Memory B cell (primary cell): ENCODE measurements at places on chromosomes 3 and 15.

DNA sequence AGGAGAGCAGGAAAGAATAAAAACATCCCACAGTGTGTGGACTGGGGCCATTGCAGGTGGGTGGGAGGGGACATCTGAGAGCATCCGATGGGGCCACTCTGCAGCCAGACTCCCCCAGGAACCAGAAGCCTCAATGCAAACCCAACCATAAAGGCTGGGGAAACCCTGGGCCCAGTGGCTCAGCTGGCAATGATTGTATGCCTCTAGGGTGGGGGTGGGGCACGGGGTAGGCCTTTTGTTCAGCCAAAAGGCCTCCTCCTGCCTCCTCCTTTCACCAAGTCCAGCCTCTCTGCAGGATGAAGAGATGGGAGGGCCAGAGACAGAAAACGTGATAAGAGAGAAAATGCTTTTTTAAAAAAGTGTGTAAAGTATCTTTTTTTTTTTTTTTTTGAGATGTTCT, 45.5 kb upstream of the HERC1 start:
- DNase-seq = no peak

DNA sequence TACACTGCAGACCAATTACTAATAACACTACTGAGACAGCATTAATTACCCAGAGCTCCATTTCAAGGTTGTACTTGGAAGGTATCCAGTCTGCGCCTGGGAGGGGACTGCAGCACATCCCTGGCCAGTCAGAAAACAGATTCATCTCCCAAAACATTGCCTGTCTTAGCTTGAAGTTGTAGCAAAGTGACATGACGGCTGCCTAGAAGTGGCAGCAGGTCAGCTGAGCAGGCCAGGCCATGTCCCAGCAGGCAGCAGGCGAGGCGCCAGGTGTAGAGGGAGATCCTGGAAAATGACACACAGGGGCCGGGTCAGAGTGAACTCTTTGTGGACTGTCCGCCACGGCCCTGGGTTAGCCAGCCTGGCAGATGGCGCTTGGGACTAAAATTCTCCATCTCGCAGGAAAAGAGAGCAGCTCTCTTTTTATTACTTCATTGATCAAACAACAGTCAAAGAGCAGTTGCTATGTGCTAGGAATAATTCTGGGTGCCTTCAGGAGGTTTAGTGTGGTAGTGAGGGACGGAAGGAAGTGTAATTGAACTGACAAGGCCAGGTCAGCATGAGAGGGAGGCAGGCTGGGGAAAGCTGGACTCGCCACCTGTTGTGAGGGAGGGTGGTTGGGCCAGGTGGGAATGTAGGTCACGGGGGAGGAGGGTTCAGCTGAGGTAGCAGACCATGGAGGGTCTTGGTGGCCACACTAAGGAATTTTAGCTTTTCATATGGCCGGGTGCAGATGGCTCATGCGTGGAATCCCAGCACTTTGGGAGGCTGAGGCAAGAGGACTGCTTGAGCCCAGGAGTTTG, 1.3 kb upstream of the MAP6D1 start:
- DNase-seq = no peak

DNA sequence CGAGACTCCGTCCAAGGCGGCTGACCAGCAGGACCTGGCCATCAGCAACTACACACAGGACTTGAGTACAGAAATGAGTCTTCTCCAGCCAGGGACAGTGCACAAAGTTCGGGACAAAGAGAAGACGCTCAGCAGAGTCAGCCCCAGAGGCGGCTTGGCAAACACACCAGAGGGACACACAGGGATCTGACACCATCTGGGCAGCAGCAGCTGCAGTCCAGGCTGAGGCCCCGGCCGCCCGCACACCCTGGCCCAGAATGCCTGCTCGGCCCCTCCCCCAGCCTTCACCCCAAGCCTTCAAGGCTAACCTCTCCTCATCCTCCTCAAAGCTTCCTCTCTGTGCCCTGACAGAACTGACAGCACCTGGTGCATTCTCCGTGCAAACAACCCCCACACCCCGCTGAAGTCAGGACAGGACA, 61.1 kb downstream of the XXYLT1 start:
- DNase-seq = no peak

- no peak for DNase-seq
Measured at GRCh38 chr3:963755-964154, 129.1 kb upstream of the CNTN6 start.

DNA sequence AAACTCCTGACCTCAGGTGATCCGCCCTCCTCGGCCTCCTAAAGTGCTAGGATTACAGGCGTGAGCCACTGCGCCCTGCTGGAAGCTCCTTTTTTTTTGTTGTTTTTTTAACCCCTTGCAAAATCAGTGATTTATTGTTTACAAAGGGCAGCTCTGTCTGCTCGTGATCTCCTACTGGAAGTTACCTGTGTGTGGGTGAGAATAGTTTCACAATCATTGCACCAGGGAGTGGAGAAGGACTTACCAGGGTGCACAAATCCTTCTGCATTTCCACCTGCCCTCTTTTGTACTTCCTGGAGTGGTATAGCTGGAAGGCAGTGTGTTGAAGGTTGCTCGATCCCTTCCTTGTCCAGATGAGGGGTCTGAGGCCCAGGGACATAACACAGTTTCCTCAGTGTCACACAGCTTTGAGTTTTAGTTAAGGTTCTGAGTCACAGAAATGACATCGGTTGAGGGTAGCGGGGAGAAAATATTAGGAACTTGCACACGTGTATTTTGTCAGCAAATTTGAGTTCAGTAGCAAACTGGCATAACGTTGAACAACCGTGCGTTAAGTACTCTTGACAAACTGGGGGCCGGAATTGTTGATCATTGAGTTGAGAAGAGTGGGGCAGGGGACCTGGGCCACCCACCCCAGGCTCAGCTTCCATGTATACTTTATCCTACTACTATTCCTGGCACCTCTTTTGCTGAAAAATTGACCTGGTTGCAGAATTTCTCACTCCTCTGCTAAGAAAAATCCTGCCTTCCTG, 11.3 kb upstream of the TRAK1 start:
- no peak for DNase-seq

DNA sequence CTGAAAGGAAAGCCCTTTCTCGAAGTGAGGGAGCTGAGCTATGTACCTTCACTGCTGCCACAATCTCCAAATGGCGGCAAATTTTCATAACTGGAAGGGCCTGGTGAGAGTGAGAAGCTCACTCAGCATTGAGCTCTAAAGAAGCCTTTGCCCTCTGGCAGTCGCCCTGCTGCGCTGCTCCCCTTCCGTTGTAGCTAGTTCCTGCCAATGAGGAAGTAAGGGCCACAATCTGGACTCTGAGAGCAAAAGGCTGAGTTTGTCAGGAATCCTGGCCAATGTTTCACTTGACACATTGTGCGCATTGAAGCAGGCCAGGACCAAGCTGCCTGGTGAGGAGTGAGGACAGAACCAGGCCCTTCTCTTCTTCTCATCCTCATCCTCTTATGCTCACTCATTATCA, 579.5 kb downstream of the PDCD6IP start:
- DNase-seq = no peak

- DNase-seq = no peak
Measured at GRCh38 chr15:39508536-39508935, 72.3 kb upstream of the THBS1 start.

- DNase-seq = no peak
Measured at GRCh38 chr15:41777421-41777973, 3.2 kb downstream of the MAPKBP1 start.

DNA sequence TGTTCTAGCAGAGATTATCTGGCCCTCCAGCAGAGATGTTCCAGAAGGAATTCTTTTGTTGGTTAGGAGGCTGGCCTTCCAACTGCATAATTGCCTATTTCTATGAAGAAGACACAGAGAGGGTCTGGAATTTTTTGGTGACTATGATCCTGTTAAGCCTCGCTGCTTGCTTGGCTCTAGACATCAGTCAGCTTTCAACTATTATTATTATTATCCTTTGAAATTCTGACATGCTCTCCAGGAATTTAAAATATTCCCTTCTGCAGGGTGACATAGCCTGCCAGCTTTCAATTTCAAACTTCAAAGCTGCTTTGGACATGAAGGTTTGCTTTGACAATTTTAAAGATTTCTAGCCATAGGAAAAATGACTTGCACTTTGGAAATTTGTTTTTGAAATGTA, 26.3 kb upstream of the ZNF148 start:
- DNase-seq = no peak

- DNase-seq = no peak
Measured at GRCh38 chr3:89104499-89104898, 2.9 kb upstream of the EPHA3 start.

- no peak for DNase-seq
Measured at GRCh38 chr15:64443747-64444621, 16.4 kb upstream of the ZNF609 start.

DNA sequence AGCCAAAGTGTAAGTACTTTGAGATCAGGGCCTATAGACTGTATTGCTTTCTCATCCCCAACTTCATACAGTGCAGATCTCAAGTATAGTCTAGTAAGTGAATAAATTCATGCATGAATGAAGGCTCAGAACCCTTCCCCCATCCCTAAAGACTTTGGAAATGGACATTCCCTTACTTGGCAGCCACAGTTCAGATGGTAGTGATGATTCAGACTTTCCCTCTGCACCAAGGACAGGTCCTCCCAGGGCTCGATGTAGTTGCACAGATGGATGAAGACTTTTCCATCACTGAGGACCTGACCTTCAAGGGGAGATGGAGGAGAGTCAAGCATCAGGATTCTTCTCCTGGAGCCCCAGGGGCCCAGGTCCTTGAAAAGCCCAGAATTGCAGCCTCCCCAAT, 4.6 kb downstream of the TIMP4 start:
- no peak for DNase-seq

- no peak for DNase-seq
Measured at GRCh38 chr3:122364490-122364889, 18.5 kb downstream of the MIX23 start.

GRCh38 chr15:25734680-25735355, 128.3 kb downstream of the ATP10A start:
- no peak for DNase-seq

DNA sequence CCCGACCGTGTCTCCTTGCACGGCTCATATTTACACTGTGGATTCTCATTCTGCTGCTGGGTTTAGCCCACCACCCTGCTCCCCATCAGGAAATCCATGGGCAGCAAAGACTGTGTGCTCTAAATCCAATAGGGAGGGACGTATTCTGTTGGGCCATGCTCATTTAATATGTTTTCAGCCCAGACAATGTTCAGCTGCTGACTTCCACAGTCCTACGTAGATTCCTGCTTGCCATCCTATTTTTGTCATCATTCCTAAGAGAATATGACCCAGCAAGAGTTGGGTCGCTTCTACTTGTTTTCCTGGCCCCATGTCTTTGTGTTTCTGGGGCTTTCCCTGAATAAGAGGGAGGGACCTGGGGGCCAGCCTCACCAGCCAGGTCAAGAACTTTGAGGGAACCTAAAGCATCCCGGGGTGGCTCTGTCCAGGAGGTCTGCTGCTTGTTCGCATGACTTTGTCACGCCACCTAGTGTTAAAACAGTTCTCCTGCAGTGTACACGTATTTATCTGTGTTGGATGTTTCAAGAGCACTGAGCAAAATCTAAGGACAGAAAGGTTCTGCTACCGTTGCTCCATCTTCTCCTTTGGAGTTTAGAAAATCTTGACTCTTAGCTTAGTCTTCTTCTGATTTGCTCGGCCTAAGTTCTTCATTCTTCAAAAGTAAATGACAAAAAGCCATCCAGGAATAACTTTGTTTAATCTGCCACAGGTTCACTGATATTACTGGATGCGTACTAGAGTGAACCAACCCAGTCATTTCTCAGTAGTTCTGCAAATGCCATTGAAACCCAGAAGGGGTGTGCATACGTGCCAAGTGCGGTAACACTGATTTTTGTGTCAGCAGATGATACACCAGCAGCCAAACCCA, 79.8 kb upstream of the NR2E3 start:
- DNase-seq = no peak

DNA sequence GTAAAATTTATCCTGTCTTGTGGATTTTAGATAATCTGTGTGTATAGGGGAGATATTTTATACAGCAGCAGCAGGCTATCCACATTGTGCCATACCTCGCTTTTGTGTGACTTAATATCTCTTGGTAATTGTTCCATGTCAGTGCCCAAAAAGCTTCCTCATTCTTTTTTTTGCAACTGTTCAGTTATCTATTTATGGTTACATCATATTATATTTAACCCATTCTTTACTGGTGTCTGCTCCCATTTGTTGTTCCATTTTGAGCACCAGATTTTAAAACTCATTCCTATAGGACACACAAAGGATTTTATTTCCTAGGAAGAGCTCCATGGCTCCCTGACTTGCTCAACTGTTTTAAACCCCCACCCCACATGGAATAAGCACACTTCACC, 86.3 kb upstream of the RASGRP1 start:
- DNase-seq = no peak

GRCh38 chr15:99073008-99073717, 31.7 kb upstream of the SYNM start:
- DNase-seq = no peak

DNA sequence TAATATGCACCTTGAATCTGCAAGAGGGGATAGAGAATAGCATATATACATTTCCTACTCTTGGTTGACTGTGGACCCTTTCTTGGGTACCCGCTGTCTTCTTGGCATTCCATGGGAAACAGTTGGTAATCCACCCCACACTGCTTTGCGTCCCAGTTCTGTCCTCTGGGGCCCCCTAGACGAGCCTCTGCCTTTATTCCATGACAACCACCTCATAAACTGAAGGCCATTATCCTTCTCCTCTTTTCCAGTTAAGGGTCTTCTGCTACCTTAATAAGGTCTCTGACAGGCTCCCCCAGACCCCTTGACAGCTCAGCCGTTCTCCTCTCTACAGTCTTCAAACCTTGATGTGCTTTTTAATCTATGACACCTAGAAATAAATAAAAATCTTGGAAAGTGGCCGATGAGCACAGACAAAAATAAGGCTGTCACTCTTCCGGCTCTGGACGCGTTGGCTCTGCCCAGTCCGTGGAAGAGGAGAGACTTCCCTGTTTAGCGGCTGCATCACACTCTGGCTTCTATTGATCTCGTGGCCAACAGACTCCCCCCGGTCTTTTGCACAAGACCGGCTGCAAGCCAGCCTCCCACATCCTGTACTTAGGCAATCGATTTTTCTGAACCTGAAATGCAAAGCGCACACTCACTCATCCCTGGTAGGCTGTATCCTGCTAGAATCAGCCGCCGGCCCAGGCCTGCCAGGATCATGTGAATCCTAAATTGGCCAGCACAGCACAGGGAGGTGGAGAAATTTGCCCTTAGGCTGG, 251.0 kb upstream of the TLE3 start:
- DNase-seq = peak; percentile 10
